CD8-positive, alpha-beta T cell (primary cell): ENCODE measurements at places on chromosomes 2 and 18.

DNA sequence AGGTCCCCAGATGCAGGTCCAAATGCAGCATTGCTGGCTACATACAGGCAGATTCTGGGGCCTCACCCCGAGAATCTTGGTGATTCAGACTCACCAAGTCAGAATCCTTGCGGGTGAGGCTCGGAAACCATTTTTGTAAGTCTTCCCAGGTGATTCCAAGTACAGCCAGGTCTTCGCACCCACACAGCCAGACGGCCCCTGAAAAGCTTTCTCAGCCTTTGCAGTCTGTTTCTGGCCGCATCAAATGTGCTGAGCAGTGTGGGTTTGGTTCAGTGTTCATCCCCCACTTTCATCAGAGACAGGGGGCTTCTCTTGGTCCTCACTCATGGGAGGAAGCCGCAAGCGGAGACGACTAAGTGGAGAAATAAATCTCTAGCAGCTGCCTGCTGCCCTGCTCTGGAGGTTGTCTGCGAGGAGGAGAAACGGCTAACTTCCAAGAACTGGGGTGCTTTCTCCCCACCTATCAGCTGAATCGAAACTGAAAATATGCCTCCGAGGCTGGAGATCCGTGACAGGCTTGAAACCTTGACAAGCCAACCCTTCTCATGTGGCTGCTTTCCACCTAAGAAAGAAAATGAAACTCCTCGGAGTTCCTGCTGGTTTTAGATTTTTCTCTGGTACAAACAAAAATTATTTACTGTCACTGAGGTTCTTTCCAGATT, 8.9 kb upstream of the TMEM185B start:
- DNase-seq = peak; percentile 80

GRCh38 chr2:142220901-142221300, 90.1 kb upstream of the LRP1B start:
- DNase-seq = no peak

- DNase-seq = no peak
Measured at GRCh38 chr2:109429567-109430328, 184.0 kb downstream of the SEPTIN10 start.

GRCh38 chr18:21496277-21496835, 104.1 kb downstream of the ESCO1 start:
- no peak for DNase-seq

DNA sequence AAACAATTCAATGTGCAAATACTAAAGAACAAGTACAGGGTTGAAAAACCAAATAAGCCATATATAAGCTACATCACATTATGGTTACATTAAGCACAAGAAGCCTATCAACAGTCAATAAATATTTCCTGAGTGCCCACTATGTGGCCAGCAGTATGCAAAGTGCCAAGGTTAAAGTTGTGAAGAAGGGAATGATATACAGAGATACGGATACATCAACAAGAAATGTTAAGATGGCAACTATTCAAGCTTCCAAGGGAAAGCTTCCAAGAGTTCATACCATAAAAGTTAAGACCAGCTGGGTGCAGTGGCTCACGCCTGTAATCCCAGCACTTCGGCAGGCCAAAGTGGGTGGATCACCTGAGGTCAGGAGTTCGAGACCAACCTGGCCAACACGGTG, 14.0 kb downstream of the DYM start:
- DNase-seq = no peak

GRCh38 chr2:192465141-192465540, 270.4 kb upstream of the TMEFF2 start:
- no peak for DNase-seq

DNA sequence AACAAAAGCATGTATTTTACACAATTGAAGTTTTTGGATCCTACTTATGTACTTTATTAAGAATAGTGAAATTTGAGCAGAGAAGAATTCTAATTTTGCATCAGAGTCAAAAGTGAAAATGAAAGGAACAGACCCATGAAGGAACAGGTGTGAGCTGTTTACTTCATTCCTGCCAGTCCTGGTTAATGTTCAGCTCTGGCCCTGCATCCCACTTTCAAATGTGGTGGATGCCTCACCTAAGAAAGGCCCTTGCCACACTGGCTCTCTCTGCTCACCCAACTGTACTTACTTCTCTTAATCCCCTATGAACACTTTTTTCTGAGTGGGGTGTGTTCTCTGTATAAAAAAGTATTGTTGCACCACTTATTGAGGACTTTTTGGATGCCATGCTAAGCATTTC, 22.2 kb downstream of the FAM110C start:
- DNase-seq = no peak

- DNase-seq = no peak
Measured at GRCh38 chr2:68272246-68272994, 20.1 kb upstream of the PPP3R1 start.

GRCh38 chr2:137838255-137839092, 125.8 kb upstream of the HNMT start:
- no peak for DNase-seq

DNA sequence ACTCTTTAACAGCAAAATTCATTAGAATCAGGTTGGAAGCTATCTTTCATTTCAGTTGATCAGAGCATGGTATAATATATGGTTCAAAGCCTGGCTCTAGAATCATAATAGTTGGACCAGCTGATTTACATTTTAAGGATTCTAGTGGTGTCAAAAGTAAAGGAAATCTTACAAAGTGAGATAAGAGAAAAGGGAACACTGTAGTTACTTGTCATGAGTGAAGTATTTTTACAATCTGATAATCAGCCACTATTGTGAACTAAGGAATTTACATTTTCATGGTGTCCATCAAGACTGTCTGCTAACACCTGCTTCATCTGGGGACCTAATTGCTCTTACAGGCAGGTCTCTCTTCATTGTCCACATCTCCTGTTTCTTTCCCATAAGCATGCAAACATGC, 161.1 kb downstream of the SLC39A10 start:
- DNase-seq = no peak

- DNase-seq = no peak
Measured at GRCh38 chr2:9639000-9639602, 8.3 kb upstream of the YWHAQ start.

DNA sequence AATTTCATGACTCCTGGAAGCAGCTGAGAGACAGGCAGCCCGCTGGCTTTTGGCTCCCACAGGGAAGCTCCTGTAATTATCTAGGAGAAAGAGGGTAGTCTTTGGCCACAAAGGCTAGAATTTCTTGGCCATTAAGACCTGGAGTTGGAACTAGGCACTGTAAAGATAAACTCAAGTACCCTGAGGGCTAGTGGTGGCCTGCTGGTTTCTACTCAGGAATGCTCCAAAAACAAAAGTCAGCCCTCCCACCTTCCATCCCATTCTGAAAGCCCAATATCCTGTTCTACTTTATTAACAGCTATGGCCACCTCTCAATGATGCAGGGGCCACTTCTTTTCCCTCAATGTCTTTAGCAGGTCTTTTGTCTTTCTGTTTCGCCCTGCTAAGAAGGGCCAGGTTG, 34.0 kb upstream of the CYP26B1 start:
- DNase-seq = no peak

GRCh38 chr18:58102875-58103274, 58.8 kb downstream of the NEDD4L start:
- no peak for DNase-seq

- no peak for DNase-seq
Measured at GRCh38 chr18:55314615-55315237, 273.3 kb downstream of the TCF4 start.

GRCh38 chr2:694174-694573, 17.0 kb upstream of the TMEM18 start:
- DNase-seq = no peak

GRCh38 chr2:235908826-235909225, 259.4 kb downstream of the GBX2 start:
- no peak for DNase-seq

- no peak for DNase-seq
Measured at GRCh38 chr2:189318761-189319160, 122.5 kb upstream of the WDR75 start.

DNA sequence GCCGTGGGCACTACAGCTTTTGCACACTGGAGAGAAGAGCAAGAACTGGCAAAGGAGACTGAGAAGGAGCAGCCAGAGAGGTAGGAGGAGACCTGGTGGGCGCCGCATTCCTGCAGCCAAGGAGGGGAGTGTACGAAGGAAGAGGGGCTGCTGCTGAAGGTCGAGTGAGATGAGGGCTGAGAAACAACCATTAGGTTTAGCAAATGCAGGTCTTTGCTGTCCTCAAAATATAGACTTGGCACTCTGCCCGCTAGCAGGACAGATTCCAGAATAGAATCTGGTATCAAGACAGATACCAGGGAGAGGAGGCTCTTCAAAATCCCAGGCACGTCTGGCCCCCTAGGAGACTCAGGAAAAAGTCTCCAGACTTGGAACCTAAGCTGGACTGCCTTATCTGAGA, 83.0 kb downstream of the TGOLN2 start:
- DNase-seq = no peak

DNA sequence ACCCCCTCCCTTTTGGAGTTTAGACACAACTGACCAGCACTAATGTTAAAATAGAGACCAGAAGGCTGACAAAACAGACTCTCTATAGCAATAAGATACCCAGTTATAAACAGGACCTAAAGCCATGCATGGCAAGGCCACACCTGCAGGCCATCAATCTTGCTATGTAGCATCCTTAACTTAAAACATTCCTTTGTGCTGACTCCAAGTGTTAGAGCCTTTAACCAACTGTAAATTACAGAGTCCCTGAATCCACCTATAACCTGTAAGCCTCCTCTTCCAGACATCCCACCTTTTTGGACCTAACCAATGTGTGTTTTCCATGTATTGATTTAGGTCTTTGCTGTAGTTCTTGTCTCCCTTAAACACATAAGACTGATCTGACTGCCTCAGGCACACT, 17.9 kb downstream of the ANKMY1 start:
- DNase-seq = no peak

GRCh38 chr2:136209561-136210454, 91.9 kb upstream of the CXCR4 start:
- DNase-seq = no peak

DNA sequence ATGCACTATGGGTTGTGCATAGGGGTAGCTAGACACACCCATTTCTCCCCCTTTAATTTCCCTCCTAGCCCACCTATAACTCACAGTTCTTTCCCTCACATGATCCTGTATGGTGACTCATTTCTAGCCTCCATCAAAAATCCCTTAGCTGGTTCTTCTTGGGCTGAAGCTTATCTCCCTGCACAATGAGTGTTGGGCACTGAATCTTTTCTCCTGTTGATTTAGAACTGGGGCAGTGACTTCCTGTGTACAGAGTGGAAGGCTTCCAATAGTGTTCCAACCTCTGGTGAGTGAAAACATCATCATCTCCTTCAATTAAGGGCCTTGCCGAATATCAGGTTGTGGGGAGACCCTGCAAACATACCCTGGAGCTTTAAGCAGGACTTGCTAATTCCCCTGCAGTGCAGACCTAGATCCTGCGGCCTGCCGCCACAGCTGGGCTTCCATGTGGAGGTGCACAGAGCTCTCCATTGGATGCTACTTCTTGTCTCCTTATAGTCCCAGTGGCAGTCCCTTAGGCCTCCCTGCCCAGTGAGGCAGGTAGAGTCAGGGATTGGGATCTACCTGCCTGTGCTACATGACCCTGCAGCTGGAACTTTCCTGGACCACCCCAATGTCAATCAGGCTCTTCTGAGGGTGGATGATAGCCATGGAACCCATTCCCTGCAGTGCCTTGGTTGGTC, 121.8 kb downstream of the PLB1 start:
- no peak for DNase-seq

- DNase-seq = no peak
Measured at GRCh38 chr18:73791081-73791480, 356.6 kb downstream of the FBXO15 start.

DNA sequence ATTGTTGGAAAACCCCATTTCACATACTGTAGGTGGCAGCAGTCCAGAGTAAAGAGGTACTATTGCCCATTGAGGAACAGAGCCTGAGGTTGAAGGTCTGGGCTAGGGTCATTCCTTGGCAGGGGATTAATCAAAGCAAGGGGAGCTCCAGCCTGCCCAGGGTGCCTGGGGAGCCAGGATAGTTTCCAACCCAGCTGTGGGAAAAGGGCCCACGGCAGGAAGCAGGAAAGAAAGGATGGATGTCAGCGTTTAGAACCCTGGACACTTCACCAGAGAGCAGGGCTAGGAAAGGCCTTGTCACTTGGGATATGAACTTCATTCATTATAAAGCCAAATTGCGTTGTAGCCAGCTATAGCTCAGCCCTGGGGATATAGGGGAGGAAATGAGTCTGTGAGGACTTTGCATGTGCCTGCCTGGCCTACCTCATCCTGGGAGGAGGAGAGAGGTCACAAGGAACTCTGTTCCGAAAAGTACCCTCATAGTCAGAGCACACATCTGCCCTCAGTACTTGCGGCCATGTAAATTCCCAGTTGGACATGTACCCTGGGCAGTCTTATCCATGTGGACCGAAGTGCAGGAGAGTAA, 140.2 kb upstream of the COPS8 start:
- DNase-seq = no peak

DNA sequence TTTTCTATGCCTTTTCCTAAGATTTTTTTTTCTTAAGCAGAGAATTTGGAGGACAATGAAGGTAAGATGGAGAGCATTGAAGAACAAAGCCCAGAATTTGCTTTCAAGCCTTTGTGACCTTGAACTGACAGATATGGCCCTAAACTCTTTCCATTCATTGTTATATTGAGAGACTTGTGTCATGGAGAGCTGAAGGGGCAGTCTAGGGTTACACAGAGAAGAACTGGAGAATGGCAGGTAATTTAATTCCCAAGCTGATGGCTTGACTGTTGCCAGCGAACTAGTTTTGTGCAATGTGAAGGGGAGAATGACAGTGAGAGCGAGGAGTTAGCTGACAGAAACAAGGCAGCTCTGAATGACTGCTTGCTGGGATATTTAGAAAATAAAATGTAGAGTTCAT, 1344.2 kb downstream of the LRP1B start:
- no peak for DNase-seq

DNA sequence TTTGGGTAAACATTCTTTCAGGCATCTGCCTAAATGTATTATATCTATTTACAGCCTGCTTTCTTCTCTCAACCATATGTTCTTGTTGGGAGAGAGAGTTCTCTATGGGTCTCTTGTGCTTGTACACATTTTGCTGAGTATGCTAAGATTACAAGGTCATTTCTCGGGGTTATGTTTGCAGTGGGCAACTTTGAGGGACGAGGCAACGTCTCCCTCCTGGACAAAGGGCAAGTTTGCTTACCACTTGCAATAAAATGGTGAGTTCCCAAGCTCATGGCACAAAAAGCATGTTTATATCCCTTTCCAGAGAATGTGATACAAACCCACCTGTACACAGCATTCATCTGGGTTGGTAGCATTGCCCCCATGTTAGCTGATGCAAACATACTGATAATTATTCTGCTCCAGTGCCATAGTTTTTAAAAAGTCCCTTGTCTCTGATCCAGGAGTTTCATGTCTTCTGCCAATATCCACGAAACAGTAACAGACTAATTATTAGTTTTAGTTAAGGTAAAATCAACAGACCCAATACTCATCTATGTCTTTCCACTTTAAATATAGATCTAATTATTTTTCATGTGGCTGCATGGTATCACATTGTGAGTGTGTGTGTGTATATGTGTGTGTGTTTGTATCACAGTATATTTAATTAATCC, 84.2 kb upstream of the MAPK4 start:
- no peak for DNase-seq

GRCh38 chr2:7924023-7924762, 757.7 kb upstream of the ID2 start:
- no peak for DNase-seq
